ENCODE measurements at places on chromosomes 11 and 22.

DNA sequence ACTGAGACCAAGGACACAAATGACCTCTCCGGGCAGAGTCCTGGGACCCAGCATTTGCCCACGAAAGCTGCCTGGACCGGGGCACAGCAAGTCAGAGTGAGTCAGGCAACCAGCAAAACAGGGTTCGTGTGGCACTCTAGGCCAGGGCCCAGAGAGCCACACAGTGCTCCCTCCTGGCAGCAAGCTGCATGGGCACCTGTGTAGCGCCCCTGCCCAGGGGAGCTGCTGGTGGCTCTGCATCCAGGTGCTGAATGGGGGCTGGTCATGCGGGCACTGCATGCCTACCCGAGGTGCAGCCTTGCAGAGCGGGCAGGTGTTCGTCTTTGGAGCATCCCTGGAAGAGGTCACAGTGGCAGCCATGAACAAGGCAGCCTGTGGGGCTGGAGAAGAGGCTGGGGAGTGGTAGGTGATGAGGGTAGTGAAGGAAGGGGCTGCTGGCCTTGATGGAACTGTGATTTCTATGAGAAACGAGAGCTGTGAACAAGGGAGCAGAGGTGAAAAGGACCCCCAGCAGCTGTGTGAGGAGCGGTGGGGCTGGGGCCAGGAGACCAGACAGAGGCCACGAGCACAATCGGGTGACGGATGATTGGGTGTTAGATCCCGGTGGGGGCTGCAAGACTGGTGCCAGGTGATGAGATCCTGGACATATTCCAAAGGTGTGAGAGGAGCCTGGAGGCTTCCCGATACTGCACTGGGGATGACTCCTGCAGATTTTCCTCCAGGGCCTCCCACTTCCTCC is 63.3 kb downstream of the DGCR2 start:
- no peak for DNase-seq

DNA sequence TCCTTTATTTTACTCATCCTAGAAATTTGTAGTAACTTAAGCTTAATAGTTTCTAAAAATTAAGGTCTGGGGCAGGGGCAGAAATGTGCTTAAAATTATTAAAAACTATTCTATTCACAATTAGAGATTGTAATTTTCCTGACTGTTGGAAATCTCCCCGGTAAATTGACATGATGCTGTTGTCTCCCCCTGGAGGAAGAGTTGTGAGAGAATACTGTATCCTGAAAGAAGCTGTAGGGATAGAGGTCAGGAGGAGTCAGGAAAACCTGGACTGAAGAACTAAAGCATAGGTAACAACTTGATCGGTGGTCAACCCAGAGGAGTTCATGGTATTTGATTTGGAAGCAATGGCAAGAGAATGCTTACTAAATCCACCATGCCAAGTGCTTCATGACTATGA is 16.2 kb upstream of the ESAM start:
- no peak for DNase-seq

- no peak for DNase-seq
Observed at GRCh38 chr11:12721816-12722604, 47.8 kb downstream of the TEAD1 start.

DNA sequence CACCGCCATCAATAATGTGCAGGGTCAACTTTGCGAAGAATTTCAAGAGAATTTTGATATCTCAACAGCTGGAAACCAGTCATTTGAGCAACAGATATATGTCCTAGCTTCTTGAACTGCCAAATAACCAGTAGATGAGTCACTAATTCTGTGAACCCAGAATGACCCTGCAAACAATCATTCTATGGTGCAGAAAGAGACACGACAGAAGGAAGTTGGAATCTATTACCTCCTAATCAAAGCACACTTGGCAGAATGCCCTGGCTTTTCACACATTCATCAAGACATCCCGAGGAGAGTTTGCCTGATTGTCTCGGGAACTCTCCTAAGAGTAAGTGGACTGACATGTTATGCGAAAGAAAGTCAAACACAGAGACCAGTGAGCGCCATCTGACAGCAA is 621.1 kb downstream of the OPCML start:
- DNase-seq = no peak

GRCh38 chr11:9550191-9550628 is 23.3 kb upstream of the WEE1 start:
- DNase-seq = no peak

DNA sequence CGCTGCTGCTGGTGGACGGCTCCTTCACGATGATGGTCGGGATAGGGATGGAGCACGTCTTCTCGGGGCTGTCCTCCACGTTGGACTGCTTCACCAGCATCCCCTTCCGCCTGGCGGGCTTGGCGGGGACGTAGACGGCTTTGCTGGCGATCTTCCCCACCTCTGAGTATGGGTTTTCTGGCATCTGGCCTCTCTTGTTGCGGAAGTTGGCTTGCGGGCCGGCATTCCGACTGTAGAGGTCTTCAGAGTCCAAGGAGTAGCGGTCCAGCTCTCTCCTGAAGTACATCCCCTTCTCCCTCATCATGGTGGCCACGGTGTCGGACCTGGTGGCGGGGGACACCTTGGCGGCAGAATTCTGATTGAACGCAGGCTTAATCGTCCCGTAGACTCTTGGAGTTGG is 88.8 kb downstream of the CTTN start:
- DNase-seq = no peak
